HuH-7.5 (cell line): ENCODE measurements at places on chromosomes 3 and 15.

DNA sequence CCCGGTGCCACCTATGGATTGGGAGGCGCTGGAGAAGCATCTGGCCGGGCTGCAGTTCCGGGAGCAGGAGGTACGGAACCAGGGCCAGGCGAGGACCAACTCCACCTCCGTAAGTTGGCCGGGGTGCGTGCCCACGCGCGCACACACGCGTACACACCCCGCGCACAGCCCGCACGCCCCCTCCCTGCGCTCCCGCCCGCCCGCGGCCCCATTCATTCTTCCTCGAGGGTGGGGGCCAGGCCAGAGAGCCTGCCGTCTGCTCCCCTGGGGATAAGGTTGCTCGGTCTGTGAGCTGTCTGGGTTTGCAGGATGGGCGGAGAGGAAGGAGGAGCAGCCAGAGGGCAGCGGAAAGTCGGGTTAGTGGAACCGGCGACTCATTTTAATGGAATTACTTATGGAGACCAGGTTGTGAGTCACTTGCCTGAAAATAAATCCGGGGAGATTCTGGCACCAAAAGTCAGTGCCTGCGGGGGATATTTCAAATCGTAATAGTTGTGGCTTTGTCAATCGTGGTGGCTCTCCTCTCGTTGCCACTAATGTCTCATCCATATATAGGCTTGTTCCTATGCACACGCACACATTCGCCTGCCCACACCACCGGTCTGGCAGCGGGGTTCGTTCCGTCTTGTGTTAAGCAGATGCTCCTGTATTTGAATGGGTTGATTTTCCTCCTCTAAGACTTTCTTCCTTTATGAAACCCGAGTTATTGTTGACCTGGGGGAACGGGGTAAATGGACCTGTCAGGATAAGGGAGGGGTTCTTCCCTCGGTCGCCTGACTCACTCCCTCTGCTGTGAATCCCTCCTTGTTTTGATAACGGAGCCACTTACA is 223.4 kb upstream of the IL12A start:
- peak; percentile 43 for DNase-seq

- DNase-seq: peak; percentile 66
Observed at GRCh38 chr15:52227456-52227855, 36.3 kb upstream of the GNB5 start.

- no peak for DNase-seq
Observed at GRCh38 chr15:63226155-63226883, 36.9 kb downstream of the RAB8B start.

- no peak for DNase-seq
Observed at GRCh38 chr15:98714922-98715321, 66.6 kb downstream of the IGF1R start.

- no peak for DNase-seq
Observed at GRCh38 chr15:89903015-89903857, 9.4 kb upstream of the AP3S2 start.

GRCh38 chr3:11915621-11916424 is 69.1 kb upstream of the TAMM41 start:
- no peak for DNase-seq

DNA sequence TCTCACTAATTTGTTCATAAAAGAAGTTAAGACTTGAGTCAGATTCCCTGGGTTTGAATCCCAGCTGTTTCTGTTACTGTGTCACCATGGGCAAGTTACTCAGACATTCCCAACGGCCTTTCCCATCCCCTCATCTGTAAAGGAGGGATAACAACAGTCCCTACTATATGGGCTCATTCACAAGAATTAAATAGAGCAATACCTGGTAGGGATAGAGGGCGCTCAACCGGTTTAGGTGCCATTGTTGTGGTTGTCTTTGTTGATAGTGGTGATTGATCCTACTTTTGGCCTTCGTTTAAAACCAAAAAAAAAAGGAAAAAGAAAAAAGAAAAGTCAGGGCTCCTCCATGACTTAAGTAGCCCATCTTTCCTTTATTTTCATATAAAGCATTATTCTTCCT is 563.1 kb downstream of the GRM7 start:
- DNase-seq: no peak

DNA sequence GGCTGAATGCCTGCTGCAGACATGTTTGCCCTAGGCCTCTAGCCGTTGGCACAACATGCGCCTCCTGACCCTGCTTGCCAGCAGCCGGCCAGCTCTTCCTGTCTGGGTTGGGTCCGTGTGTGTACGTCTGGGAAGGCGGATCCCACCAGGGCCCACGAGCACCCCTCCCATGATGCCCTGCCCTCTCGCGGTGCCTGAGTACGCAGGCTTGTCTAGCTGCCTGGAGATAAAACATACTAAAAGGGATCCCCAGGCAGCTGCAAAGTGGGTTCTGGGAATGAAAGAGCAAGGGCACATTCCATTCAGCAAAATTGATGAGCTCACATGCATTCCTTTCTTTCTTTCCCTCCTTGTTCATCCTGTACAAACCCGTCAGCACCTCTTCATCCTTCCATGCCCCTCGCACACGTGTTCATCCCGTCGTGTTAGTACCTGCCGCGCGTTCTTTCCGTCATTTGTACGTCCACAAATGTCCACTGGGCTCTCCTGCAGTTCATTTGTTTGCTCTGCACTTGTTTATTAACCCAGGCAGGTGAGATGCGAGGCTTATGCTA is 74.3 kb downstream of the FBLN2 start:
- DNase-seq: no peak

DNA sequence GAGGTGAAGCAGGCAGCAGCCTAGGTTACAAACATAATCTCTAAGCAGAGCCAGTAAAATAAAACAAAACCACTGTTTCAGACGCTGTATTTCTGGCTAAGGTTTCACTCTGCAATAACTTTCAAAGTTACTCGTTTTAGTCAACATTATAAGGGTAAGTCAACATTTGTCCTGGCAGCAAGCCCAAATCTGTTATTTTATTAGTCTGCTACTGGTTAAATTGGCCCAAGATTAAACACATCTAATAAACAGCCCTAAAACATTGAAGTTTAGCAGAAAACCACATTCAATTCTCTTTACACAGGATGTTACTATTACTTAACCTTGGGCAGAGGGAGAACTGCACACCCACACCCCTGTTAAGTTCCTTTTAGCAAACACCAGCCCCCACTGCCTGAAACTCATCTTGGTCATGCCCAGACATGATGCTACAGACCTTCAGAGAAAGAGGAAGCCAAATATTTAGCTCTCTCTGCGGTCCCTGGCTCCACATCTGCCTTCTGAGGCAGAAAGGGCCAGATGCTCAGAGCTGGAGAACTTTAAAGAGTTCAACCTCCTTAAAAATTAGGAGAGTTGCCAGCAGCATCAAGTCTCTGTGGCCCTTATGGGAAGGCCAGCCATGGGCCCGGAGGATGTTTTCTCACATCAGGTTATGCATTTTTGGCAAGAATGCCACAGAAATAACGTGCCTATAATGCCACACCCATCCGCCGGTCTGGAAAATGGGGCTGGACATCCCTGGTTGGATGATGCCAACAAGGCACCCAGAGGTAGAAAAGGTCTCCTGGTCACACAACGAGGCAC is 17.9 kb downstream of the ARHGEF3 start:
- no peak for DNase-seq

DNA sequence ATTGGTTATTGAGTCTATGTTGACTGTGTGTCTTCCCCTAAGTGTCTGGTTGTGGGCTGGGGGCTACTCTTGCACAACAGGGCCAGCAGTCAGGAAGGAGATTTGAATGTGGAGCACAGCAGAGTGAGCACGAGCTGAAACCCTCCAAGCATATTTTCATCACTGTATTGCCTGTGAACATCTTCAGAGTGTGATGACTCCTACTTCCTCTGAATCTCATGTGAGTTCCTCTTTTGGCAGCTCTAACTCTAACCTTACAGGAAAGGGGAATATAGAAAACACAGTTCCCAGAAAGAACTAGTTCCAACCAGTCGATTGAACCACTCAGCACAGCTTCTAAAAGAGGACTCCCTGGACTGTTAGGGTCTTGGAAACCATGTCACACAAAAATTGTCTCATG is 211.6 kb downstream of the RAP2B start:
- DNase-seq: no peak

DNA sequence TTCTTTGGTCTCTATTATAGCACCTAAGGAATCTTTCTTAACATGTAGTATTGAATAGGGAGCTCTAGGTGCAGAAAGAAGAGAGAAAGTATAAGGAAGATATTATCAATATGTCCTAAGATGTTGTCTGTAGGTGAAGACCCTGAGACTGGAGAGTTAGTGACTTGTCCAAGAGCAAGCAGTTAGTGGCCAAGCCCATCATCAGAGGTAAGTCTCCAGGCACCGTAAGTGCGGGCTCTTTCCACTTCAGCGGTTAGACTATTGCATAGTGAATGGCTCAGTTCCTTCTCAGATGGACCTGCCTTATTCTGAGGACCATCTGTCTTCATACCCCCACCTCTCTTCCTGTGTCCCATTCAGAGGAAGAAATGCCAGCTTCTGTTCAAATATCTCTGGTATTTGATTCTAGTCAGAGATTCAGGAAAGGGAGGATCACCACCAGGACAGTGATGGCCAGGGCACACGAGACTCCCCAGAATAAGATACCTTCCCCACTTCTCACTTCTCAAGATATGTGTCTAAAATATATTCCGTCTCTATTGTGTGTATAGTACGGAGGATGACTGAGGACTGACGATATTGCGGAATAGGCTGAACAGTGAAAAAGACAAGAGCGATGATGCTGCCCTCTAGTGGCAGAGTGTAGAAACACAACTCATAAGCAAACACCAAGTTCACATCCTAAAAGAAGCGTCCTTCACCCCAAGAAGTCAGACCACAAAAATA is 19.1 kb upstream of the ADGRG7 start:
- DNase-seq: peak; percentile 38

GRCh38 chr15:89179966-89180875 is 41.2 kb downstream of the RLBP1 start:
- DNase-seq: no peak

DNA sequence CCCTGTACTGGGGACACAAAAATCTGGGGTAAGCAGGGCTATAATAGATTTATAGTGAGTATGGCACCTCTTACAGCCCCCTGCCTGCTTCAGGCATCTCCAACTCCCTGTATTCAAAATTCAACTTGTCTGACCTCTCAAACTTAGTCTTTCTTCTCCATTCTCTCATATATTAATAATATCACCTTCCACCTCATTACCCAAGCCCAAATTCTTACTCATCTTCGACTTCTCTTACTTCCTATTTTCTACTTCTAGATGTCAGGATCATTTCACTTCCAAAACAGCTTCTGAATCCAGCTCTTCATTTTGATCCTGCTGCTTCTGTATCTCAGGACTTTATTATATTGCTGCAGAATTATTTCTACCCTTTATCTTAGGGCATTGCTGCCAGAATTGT is 290.7 kb downstream of the CHST2 start:
- DNase-seq: no peak

DNA sequence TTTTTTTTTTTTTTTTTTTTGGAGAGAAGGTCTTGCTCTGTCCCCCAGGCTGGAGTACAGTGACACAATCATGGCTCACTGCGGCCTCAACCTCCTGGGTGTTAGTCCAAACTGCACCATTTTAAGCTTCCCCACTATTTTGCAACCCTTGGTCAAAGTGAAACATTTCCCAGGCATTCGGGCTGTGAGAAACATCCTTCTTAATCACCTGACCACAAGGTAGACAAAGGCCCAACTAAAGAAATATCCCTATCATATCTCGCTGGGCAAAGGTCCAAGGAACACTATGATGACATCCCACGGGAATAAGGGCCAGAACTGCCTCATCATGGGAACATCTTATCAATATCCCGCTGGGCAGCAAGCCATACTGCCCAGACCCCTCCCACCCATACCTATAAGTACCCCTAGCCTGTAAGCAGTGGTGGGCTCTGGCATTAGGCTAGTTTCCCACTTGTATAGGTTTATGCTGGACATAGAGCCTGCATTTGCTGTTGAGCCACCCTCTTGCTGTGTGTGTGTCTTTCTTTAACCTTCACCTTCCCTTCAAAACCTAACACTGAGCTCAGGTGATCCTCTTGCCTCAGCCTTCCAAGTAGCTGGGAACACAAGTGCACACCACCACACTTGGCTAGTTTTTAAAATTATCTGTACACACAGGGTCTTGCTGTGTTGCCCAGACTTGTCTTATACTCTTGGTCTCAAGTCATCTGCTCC is 95.2 kb downstream of the SEMA5B start:
- DNase-seq: no peak

DNA sequence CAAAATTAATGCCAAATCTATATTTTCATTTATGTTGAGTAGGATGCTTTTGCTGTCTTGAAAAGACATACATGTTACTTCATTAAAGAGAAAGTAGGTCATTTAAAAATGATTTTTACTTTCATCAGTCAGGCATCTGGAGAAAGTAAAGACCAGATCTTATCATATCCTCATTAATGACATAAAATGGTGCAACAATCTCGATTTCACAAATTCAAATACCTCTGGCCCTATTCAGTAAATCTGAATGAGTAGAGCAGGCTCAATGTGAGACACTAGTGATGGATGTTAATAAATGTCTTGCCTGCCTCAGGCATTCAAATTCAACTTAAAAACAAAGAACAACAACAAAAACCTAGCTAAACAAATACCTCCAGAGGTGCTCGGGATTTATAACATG is 714.1 kb downstream of the NAALADL2 start:
- no peak for DNase-seq

- DNase-seq: no peak
Observed at GRCh38 chr3:160486459-160486869, 36.9 kb upstream of the TRIM59 start.

DNA sequence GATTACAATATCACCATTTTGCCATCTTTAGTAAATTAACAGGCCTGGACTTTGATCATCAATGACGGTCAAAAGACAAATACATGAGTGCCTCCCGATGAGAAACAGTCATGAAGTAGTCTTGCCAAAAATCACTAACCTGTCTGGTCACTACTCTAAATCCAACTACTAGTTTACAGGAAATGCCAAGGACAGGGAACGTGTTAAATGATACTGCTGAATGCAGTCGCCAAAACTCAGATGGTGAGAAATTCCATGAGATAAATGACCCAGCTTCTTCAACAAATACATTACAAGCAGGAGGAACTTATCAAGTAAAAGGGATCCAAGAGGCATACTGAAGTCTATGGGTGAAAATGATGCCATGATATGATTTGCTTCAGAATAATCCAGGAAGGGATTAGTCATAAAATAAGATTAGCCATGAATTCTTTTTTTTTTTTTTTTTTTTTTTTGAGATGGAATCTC is 35.8 kb upstream of the ATP13A3 start:
- no peak for DNase-seq

DNA sequence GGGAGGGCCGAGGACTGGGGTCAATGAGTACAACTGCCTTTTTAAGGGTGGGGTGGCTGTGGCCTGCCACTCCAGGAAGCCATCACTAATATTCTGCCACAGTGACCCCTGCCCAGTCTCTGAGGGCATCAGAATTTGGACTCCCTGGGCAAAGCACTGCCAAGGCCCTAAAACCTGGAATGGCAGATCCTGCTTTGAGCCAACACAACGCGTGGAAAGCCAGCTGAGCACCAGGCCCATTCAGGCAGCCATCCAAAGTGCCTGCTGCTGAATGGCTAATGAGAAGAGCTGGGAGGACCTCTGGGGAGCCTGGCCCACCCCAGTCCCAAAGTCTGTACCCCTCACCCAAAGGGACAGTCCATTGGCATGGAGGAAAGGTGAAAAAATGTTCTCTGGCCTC is 5.0 kb downstream of the TWF2 start:
- DNase-seq: no peak

GRCh38 chr3:189123595-189124387 is 48.0 kb upstream of the TPRG1 start:
- no peak for DNase-seq
